Activated CD8-positive, alpha-beta memory T cell treated with anti-CD3 and anti-CD28 coated beads, Interleukin-2, amount 50 U/mL, for 48 hours (primary cell): ENCODE measurements at places on chromosomes 1 and 21.

DNA sequence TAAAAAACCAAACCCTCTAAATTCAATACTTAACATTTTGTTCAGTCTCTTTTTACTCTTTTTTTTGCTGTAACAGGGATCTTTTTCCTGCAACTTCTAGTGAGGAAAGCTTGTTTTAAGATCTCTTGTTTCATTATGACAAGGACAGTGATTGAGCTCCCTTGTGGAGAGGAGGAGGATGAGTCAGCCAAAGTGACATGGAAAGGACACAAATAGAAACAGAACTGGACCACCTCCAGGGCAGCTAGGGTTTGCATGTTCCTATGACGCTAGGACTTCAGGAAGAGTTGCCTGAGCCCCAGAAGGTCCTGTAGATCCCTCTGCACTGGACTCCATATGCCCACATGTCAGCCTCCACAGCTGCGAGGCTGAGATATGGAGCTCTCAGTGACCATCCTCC lies 212.6 kb upstream of the FAM78B start:
- no peak for DNase-seq

DNA sequence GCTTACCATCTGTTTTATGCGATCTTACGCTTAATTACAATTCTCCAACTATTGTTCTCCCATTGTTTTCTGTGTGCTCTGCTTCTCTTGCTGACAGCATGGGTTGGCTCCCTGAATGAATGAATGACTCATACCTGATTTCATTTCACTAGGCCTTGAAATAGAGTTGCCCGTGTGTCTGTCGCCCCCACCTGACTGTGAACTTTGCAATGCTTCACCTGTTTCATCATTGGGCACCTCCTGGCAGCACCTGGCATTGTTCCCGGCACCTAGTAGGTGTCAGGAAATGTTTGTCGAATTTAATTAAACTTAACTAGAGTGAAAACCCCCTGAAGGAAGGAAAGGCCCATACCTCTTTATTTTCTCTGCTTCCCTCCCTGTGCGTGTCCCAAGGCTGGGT lies 120.5 kb upstream of the KLHDC7A start:
- no peak for DNase-seq

DNA sequence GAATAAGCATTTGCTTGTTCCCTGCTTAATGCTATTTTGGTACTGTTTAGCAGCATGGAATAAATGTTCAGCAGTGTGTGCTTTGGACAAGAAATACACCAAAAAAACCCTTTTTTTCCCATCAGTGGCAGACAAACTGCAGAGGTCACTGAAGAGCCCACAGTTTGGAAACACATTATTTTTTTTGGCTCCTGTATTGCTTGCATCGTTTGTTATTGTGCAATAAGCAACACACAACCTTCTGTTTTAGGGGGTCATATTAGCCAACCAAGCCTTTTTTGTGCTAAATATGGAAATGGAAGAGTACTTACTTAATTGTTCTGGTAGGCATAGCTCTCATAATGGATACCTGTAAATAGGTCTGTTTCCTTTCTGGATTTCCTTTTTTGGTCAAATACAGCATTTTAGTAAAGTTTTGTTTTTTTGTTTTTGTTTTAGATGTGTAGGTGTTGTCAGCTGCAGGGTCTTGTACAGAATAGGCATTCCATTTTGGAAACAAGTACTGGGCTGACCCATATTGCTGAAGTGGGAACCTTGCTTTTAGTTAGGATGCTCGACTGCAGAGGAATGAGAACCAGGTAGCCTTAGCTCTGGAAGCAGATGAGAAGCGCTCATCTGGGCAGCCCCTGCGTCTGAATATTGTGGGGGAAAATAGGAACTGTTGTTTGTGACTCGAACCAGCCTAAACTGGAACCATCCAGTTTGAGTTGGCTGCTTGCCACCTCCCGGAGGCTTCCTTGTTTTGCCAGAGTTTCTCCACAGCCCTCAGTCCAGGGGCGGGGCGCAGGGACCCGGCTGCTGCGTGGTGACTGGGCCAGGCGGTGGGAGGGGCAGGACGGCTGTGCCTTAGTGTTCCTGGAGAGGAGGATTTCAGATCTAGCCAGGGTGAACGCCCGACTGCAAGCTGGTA lies 38.4 kb downstream of the SPEN start:
- DNase-seq, result no peak

DNA sequence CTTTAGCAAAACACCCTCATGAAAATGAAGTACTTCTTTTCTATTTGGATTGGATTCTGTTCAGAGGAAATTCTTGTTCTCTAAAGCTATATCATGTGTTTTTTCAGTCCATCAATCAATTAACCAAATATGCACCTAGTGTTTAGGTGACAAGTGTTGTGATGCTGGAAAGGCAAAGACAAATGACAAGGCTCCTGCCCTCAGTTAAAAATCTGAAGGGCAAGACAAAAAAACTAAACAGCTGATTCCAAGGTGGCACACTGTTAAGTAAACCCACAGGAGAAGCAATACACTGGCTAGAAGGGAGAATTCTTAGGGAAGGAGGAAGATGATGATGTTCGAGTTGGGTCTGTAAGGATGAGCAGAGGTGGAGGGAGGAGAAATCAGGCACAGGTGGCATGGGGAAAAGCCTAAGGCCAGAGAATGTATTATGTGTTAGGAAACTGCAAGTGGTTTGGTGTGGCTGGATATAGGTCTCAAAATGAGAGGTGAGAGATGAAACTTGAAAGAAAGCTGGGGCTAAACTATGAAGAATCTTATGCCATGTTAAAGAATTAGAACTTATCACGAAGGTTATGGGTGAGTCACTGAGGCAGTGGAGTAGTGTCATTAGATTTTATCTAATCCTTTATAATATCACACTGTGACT lies 51.8 kb upstream of the GFI1 start:
- DNase-seq, result no peak

DNA sequence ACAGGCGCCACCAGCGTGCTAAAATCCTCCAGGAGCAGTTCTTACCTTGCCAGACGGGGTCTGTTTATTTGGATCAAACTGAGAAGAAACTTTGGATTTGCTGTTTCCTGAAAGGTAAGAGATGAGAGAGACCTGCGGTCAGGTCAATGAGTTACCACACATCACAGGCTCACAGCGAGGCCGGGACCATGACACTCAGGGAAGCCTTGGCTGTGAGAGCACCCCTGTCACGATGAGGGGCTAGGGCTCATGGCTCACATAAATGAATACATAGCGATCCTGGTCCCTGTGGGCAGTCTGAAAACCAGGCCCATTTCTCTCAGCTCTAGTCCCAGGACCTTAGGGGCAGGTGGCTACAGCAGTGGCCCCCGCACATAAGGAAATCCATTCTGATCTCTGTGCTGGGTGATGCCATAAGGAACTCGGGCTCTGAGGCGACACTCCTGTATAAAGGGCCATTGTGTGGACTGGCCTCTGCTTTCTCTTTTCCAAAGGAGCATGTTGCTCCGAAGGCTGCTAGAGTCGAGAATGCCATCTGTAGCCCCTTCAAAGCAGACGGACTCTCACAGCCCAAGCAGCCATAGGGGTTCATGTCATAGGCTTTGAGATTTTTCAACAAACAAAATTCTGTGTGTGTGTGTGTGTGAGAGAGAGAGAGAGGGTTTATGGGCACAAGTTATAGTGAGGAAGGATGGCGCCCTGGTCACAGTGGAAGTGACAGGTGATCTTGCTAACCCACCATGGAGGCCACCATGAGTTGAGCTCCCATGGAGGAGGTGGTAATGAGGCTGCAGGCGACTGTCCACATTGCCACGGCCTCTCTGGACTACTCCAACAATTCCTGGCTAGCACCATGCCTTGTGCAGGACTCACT lies 9.0 kb upstream of the SRM start:
- DNase-seq, result peak; percentile 42

- DNase-seq, result no peak
Measured at GRCh38 chr1:155309423-155310021, 856 bp downstream of the FDPS start.

GRCh38 chr21:45541221-45542039 lies 810 bp downstream of the SLC19A1 start:
- DNase-seq, result peak; percentile 89

DNA sequence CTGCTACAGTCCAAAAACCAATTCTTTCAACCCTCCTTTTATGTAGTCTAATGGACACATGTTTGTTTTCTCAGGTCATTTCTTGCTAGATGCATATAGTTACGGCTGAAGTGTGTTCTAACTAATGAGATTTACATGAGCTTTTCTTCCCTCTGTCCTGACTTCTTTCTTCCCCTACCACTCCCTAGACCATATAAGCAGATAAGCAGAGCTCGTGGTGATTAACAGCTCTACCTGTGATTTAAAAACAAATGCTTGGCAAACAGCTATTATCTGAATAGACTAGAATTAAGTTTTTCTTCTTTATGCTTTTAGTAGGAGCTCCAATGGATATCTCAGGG lies 18.6 kb downstream of the KHDRBS1 start:
- DNase-seq, result no peak

GRCh38 chr1:10516925-10517676 lies 42.4 kb downstream of the PEX14 start:
- no peak for DNase-seq

GRCh38 chr21:18424276-18424675 lies 20.7 kb upstream of the TMPRSS15 start:
- DNase-seq, result no peak

- DNase-seq, result no peak
Measured at GRCh38 chr1:33004613-33005012, 32.1 kb downstream of the AK2 start.

DNA sequence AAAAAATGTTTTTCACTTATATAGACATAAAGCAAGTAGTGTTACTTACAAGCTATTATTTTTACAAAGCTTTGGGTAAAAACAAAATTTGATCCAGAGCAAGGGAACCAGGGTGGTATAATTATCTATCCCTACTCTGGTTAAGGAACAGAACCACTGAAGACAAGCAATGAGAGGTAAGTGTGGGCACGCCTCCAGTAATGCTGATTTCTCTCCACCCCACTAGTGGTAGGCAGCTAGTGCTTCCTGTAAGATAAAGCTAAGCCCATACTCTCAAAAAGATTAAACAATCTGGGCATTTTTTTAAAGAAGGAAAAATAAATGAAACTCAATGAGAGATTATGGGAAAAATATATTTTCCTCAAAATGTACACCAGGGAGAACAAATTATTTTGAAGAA lies 22.1 kb downstream of the TFB2M start:
- DNase-seq, result no peak

GRCh38 chr21:33902349-33902748 lies 13.3 kb downstream of the ATP5PO start:
- DNase-seq, result no peak

- peak; percentile 90 for DNase-seq
Measured at GRCh38 chr1:234610061-234610665, at the start of gene IRF2BP2. Gene IRF2BP2 (minus strand): TSS chr1:234610178. CDS start chr1:234609494, 684 bp downstream.

DNA sequence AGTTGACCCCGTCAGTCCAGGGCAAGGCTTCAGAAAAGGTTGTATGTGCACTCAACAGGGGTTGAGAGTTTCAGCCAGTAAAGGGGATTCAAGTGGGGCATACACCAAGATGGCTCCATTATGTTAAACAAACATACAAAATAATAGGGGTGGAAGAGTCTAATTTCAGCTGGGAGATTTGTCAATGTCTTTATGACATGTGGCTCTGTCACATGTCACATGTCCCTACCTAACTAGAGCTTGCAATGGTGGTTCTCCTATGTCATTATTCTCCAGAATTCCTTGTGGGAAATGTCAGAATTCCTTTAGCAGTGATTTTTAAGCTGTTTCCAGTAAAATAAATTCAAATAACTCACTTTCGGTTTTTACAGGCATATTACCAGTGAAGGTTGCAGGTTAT lies 392.0 kb upstream of the ADGRL4 start:
- DNase-seq, result no peak

DNA sequence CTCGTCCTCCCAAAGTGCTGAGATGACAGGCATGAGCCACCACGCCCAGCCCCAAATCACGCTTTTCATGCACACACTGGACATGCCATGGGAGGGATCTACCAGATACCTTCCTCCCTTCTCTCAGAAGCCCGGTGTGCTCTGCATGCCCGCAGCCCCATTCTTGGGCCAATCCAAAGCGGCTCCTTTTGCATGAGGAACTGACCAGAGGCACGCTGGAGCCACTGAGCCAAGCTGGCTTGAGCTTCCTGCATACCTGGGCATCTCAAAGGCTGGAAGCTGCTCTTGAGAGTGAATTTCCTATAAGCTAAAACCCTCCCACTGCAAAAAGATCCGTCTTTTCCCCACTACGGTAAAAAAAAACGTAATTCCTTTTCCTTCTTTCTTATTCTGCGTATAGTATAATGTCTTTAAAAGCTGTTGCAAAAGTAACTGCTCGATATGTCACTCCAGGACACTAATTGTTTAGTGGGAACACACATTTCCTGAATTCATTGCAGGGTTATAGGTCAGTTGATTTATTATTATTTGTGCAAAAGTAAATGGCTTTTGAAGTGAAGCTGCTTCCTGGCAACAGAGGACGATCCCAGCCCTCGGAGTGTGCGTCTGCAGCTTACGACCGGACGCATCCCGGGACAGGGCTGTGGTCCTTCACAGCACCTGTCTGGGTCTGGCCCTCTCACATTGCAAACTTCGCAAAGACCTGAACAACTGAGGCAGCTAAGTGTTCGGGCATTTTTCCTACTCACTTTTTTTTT lies 61.8 kb upstream of the ETS2 start:
- DNase-seq, result no peak

DNA sequence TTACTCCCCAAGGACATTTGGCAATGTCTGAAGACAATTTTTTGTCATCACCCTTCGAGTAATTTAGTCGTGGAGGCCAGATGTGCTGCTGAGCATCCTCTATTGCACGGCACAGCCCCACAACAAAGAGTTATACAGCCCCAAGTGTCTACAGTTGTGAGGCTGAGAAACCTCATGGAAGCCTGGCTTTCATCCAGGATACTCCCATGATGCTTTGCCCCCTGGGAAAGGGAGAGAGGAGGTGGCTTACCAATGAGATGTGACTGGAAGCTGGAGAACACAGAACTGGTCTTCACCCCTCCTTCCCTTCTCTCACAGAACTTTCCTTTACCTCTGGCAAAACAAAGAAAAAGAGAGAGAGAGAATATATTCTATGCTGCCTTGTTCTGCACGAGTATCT lies 150.9 kb upstream of the VAMP3 start:
- no peak for DNase-seq

GRCh38 chr1:230950404-230950803 lies 28.3 kb downstream of the TTC13 start:
- no peak for DNase-seq

GRCh38 chr1:226203240-226203639 lies 16.7 kb upstream of the ACBD3 start:
- DNase-seq, result no peak
